ENCODE measurements at places on chromosomes 16 and 17.
A peak's percentile ranks its signal among the peaks of the same experiment; 100 is the strongest.

DNA sequence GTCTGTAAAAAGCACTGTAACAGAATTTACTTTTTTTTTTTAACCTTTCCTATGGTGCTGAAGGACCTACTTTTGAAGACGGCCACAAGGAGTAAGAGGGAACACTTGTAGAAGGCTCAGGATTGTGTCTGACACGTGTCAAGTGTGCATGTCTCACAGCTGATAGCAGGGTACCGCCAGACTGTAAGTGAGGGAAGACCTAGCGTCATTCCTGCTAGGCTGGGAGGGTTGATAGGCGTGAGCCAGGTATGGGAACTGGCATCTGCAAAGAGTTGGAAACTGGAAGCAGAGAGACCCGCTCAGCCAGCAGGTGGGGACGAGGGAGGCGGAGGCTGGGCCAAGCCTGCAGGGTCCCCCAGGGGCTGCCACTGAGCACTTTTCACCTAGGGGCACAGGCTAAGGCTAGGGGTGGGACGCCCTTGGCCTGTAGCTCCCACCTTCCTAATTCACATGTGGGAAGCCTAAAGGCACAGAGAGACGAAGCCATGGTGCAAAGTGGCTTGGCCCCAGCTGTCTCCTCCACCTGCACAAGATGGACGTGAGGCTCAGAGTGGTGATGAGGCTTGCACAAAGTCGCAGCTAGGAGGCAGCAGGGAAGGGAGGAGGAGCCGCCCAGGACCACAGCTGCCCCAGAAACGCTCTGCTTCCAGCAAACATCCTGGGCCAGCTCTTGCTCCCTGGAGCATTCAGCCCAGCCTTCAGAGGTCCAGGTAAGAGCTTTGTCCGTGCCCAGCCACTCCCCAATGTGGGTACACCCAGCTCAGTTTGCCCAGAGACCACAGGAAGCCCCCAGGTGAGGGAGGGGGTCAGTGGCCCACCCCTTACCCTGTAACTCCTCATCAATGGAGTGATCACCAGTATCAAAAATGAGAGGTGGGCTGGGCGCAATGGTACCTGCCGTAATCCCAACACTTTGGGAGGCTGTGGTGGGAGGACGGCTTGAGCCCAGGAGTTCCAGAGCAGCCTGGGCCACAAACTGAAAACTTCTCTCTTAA lies 18.9 kb downstream of the VASN start:
- DNase-seq: no peak

DNA sequence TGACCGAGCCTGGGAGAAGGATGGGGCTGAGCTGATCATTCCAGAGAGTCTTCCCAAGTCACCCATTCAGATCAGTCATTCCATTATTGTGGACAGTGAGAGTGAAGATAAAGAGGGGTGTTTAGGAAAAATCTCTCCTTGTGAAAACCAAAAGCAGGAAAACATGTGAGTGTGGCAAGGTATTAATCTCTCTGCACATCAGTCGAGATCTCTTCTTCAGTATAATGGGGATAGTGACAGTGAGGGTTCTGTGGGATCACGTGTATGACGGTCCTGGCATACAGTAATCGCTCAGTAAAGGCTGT lies 35.4 kb downstream of the CHD9 start:
- DNase-seq: no peak

- no peak for DNase-seq
Measured at GRCh38 chr16:59527206-59527997, 793.3 kb upstream of the GOT2 start.

DNA sequence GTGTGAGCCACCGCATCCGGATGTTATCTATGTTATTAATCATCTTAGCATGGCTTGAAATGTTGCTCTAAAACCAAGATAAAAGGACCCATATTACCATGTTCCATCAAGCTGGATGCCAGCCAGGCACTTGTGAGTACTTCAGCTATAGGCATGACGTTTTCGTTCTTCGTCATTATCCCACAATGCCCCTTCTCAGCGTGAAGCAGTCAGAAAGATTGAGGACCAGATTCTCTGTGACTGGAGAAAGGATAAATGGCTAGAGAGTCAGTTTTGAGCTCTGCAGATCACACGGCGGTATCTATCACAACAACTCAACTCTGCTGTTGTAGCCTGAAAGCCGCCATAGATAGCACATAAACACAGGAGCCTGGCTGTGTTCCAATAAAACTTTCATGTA lies 29.8 kb upstream of the LCMT1 start:
- DNase-seq: no peak

- no peak for DNase-seq
Measured at GRCh38 chr16:19515757-19516156, 6.1 kb downstream of the GDE1 start.

GRCh38 chr16:14500791-14501190 lies 129.3 kb downstream of the PARN start:
- DNase-seq: no peak

- DNase-seq: no peak
Measured at GRCh38 chr17:42853968-42854790, 3.2 kb downstream of the AOC3 start.

GRCh38 chr17:50037321-50038107 lies 18.4 kb upstream of the ITGA3 start:
- DNase-seq: no peak

GRCh38 chr17:40886090-40886489 lies 1.0 kb upstream of the KRT20 start:
- DNase-seq: no peak

- DNase-seq: no peak
Measured at GRCh38 chr17:45681706-45682105, 102.4 kb upstream of the CRHR1 start.

- no peak for DNase-seq
Measured at GRCh38 chr17:26782153-26782552, 511.8 kb upstream of the WSB1 start.

DNA sequence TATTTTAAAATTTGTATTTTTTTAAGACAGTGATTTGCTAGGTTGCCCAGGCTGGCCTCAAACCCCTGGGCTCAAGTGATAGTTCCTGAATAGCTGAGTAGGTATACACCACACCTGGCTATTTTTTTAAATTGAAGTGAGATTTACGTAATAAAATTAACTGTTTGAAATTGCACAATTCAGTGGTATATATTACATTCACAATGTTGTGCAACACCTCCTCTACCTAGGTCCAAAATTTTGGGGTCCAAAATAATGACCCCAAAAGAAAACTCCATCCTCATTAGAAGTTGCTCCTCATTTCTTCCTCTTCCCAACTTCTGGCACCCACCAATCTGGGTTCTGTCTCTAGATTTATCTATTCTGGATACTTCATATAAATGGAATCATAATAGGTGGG lies 3.0 kb upstream of the SMARCD2 start:
- no peak for DNase-seq

- no peak for DNase-seq
Measured at GRCh38 chr16:8569650-8570346, 20.5 kb downstream of the TMEM114 start.

DNA sequence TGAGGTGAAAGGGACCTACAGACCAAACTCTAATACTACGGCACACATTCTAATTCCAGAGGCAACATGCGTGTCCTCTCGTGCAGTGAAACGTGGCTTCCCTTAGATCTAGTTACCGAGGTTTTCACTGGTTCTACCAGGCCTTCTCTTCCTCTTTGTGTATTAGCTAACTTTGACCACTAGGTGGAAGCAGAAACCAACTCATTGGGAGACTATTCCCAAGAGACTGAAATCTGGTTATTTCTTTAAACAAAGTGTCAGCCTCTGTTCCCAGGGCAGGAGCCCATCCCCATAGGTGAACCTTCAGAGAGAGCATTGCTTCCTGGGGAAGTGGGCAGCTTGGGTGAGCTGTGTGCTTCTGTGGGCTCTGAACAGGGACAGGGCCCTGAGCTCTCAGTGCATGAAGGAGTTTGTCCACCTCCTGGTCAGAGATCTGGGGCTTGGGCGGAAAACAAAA lies 19.7 kb upstream of the RCVRN start:
- no peak for DNase-seq

DNA sequence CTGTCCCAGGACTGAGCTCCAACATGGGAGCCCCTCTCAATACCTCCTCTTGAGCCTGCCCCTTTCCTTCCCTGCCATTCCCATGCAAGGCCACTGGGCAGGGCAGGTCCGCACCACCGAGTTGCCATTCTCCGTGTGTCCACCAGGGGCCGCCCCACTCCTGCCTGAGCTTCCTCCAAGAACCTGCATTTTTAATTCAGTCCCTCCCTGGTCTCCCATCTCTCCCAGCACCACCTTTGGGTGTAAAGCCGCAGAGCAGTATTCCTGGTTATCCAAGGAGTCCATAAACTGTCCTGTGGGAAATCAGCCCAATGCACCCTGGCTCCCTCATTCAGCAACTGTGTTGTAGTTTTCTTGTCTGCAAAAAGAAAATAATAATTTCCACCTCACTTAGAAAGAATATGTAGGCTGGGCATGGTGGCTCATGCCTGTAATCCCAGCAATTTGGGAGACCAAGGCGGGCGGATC lies 15.9 kb upstream of the ANKRD40CL start:
- DNase-seq: peak; percentile 36

DNA sequence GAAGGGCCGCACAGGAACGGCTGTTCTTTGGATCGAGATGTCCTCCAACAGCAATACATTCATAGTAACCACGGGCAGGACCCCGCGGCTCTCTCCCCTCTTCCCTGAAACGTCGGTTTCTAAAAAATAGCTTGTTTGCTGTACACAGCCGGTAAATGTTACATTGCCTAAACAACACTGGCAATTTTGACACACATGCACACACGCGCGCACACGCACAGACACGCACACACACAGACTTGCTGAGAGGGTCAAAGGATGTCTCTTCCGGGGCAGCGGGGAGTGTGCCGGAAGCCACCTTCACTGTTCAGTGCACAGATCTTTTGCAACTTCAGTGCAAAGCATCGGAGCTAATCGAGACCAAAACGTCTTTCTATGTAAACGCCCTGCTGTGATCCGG lies 35.8 kb downstream of the ZDHHC7 start:
- DNase-seq: no peak

DNA sequence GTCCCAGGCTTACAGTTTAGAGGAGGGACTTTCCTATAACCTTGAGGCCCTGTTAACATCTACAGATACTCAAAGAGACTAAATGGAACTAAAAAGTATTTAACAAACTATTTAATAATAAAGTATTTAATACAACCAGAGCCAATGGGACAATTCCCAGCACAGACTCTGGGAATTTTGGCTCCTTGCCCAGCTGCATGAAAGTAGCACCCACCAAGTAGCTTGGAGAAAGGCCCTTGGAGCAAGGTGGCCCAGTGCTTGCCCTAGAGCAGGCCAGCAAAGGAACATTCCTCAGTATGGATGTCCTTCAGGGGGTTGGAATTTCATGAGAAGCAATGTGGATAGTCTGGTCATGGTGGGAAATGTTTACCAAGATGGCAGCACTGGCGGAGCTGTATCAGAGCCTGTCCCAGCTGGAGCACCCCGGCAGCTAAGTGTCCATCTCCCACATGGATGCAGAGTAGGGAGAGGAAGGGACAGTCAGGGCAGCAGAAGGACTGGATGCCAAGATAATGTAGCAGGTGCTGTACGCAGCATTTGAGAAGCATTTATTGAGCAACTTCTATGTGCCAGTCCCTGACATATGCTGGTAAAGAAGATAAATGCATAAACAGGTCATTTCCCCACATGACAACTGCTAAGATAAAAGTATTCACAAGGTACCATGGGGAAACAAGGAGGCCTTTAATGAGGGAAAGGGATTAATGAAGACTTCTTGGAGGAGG lies 5.2 kb upstream of the SMARCD2 start:
- DNase-seq: no peak

GRCh38 chr16:83915081-83915480 lies 16.2 kb downstream of the MLYCD start:
- no peak for DNase-seq

DNA sequence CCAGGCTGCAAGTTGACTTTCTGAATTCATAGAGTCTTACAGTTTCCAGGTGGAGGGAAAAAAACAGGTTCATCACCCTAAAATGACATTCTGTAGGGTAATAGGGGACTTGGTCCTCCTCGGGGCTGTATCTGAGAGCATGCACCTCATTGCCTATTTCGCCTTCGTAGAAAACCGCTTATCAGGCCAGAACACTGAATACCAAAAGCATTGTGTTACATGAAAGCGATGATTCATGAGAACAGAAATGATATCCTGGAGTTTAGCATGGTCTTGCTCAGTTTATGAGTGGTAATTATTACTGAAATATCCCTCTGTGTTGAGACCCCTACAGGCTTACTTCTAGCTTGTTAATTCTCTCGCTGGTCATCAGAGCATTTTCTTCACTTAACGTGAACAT lies 61.4 kb upstream of the ARHGAP44 start:
- no peak for DNase-seq

DNA sequence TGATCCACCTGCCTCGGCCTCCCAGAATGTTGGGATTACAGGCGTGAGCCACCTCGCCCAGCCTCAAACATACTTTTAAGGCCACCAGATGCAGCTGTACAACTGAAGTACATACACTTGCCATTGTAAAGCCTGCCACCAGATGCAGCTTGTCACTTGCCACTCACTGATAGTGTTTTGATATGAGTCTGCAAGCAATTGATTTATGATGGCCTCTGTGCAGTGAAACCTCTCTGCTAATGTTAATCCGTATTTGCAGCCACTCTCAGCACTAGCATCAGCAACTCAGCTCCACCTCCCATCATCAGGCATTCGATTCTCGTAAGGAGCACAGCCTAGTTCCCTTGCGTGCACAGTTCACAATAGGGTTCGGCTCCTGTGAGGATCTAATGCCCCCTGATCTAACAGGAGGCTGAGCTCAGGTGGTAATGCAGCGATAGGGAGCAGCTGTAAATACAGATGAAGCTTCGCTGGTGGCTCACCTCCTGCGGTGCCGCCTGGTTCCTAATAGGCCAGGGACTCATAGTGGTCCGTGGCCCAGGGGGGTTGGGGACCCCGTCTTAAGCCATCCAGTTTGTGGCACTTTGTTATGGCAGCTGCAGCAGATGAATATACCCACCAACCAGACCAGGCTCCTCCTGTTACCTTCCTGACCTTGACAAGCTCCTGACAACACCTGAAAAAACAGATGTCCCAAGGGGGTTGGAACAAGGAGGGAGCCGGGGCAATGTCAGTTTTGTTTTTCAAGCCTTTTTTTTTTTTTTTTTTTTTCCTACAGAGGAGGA lies 1.3 kb upstream of the HERPUD1 start:
- no peak for DNase-seq

DNA sequence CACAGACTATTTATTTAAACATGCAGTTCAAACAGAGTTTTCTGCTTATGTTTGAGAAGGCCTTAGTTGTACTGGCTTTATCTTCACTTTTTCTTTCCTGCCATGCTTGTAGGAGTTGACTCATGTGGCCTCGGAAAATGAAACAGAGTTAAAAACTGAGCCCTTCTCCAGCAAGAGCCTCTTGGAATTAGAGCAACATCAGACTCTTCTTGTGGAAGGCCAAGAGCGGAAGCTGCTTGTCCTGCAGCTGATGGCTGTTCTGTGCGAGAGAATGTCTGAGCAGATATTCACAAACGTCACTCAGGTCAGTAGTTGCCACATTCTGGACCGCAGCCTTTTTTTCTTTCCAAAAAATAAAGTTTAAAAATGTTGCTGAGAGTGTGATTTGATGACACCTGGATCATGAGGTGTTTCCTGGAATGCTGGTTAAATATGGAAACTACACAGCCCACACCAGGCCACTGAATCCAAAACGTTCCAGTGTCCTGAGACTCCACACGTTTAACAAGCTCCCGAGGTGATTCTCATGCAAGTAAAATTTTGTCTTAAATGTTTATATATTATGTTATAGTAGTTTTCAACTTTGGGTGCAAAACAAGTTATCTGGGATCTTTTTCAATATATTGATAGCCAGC lies 65.9 kb downstream of the TANGO6 start:
- no peak for DNase-seq

- DNase-seq: no peak
Measured at GRCh38 chr16:46974352-46974751, 878 bp upstream of the DNAJA2 start.
